Activated CD4-positive, alpha-beta T cell treated with anti-CD3 and anti-CD28 coated beads, Interleukin-2, amount 10 ng/mL, durations not matched to agents 7 days and 5 days (primary cell): ENCODE measurements at places on chromosomes 3 and 15.
A peak's percentile ranks its signal among the peaks of the same experiment; 100 is the strongest.

DNA sequence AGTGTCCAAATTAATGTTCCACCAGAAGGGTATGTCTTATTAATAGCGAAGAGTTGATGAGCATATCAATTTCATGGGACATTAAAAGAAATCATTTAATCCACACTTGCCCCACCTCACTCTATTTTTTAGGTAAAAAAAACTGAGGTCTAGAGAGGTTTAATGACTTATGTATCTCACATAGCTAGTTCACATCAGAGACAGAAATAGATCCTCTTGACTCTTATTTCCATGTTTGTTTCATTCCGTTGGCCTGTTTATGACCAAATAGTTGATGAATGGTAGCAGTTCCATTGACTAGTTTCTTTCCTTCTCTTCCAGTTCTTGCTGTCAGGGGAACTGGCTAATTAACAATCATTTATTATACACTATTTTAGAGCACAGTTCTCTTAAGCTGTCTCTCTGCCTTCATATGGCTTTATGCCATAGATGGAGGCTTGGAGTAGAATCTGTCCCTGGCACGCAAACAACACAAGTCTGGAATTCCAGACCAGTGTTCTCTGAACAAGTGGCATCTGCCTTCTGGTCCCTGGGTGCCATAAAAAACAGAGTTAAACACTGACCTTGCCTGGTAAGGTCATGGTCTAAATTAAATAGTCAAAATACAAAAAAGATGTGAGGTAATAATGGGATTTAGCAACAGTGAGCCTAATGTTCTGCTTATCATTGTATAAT lies 220.0 kb upstream of the CGNL1 start:
- DNase-seq = no peak

- DNase-seq = no peak
Measured at GRCh38 chr15:54250326-54250725, 272.1 kb downstream of the UNC13C start.

GRCh38 chr3:66014056-66014455 lies 24.7 kb downstream of the MAGI1 start:
- no peak for DNase-seq

DNA sequence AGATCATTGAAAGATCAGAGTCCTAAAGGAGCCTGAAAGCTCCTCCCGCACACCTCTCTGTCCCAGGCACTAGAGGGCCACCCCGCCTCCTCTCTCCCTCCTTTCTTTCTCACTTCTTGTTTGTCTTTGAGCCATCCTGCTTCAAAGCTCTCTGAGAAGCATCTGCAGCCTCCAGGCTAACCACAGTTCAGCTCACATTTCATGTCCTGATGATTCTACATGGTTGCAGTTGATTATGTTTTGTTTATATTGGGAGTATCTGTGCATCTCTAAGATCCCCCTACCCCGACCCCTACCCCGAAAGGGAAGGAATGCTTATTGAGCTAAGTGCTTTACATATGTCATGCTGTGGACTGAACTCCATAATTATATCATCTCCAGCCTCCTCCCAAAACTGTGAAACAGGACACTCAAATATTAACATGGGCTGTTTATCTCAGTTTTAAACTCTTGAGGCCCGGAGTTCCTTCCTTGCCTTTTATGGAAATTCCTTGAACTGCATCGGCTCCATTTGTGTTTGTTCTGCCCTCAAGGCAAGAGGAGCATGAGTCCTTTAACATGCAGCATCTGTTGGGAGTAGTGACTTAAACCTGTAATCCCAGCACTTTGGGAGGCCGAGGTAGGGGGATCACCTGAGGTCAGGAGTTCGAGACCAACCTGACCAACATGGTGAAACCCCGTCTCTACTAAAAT lies 30.9 kb downstream of the MGLL start:
- peak; percentile 37 for DNase-seq

GRCh38 chr15:31487811-31488436 lies 161.3 kb downstream of the KLF13 start:
- no peak for DNase-seq

- no peak for DNase-seq
Measured at GRCh38 chr3:196994056-196994455, 25.4 kb upstream of the PIGZ start.

- peak; percentile 51 for DNase-seq
Measured at GRCh38 chr3:46695177-46695961, 1.9 kb upstream of the ALS2CL start.

- DNase-seq = no peak
Measured at GRCh38 chr3:150059729-150060128, 89.0 kb upstream of the PFN2 start.

GRCh38 chr3:15923640-15924405 lies 126.0 kb upstream of the ANKRD28 start:
- no peak for DNase-seq

GRCh38 chr3:76040946-76041345 lies 255.6 kb upstream of the ZNF717 start:
- no peak for DNase-seq

- no peak for DNase-seq
Measured at GRCh38 chr3:120506076-120506827, 55.5 kb upstream of the FSTL1 start.

- no peak for DNase-seq
Measured at GRCh38 chr3:43155464-43156121, 49.7 kb upstream of the POMGNT2 start.

DNA sequence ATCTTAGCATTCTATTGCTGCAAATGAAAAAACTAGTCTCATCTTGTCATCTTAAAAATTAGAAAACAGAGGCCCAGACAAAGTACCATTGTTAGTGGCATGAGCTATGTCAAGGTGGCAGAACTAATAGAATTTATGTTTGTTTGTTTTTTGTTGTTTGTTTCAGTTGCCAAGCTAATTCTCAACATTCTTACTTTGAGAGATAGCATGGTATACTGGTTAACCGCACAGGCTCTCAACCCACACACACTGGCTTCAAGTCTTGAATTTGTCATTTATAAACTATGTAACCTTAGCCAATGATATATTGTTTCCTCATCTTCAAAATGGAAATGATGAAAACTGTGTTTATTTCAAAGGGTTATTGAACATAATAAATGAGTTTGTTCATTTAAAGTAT lies 367.6 kb upstream of the PLSCR5 start:
- no peak for DNase-seq

GRCh38 chr15:45326741-45327140 lies 51.6 kb downstream of the GATM start:
- DNase-seq = no peak

GRCh38 chr3:72848703-72849081 lies 447 bp upstream of the SHQ1 start:
- DNase-seq = peak; percentile 48

GRCh38 chr3:194205675-194206133 lies 69.8 kb downstream of the HES1 start:
- peak; percentile 10 for DNase-seq

- DNase-seq = no peak
Measured at GRCh38 chr3:80238606-80239005, 470.8 kb upstream of the ROBO1 start.

DNA sequence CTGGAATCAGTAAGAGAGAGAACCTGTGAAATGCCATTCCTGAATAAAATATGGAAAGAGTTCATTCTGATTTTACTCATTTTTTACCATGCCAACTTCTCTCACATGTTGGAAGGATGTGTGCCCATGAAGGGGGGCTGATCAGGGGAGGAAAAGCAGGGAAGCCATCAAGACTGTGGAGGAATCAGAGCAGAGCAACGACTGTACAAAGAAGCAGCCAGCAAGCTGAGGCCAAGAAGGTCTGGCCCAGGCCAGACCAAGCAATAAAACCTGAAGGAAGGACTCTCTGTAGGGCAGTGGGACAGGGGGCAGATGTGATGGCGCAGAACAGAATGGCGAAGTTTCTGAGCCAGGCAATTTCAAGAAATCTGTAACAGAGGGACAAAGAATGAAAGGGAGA lies 24.0 kb upstream of the ARNT2 start:
- DNase-seq = no peak

GRCh38 chr3:127170814-127171213 lies 22.1 kb upstream of the PRR23E start:
- DNase-seq = no peak

- DNase-seq = no peak
Measured at GRCh38 chr3:39024497-39024896, 27.2 kb downstream of the SCN11A start.

- DNase-seq = peak; percentile 76
Measured at GRCh38 chr3:45592830-45593707, 1.5 kb upstream of the LIMD1 start.

GRCh38 chr3:57100046-57100695 lies 39.7 kb downstream of the SPATA12 start:
- DNase-seq = peak; percentile 75

GRCh38 chr3:71875461-71875947 lies 90.6 kb upstream of the PROK2 start:
- peak; percentile 82 for DNase-seq

- no peak for DNase-seq
Measured at GRCh38 chr3:105842943-105843342, 25.9 kb downstream of the CBLB start.

- no peak for DNase-seq
Measured at GRCh38 chr3:3551981-3552380, 247.2 kb upstream of the LRRN1 start.

GRCh38 chr3:97885931-97886824 lies 64.4 kb downstream of the CRYBG3 start:
- DNase-seq = no peak
